Caco-2 (cell line): ENCODE measurements at places on chromosomes 3 and 15. TPM values are rescaled to one million over a fixed set of nuclear protein-coding genes. Genes with fewer than 3 reads are reported as not detected.

The RAD51 gene
- total RNA-seq = 37.8 and 47.0 TPM in 2 replicates

The HHLA2 gene
- 0.50 and 0.91 TPM in 2 replicates for total RNA-seq

The SNX22 gene
- 0.91 and 1.2 TPM in 2 replicates for total RNA-seq

The FEZF2 gene
- total RNA-seq = not detected in 2 replicates

The BLM gene
- total RNA-seq = 15.6 and 18.1 TPM in 2 replicates

The SQOR gene
- total RNA-seq = 5.0 and 7.5 TPM in 2 replicates

The CCDC13 gene
- total RNA-seq = 0.82 and 1.4 TPM in 2 replicates

The TIGIT gene
- total RNA-seq = not detected in 2 replicates

The ROPN1 gene
- total RNA-seq = not detected in 2 replicates

The GOLGA8G gene
- not detected in 2 replicates for total RNA-seq

The CLEC3B gene
- 1.1 TPM in 1 of 2 replicates, not detected in the other for total RNA-seq

GRCh38 chr3:140128217-140128616, 193.2 kb downstream of the CLSTN2 start:
- H3K27me3 ChIP-seq = no peaks in the 10 kb centered on the region; the same call in 1 of the 2 replicates
- DNase-seq = no peak
- no peak overlapping the region for H3K4me3 ChIP-seq
- H3K27ac ChIP-seq = no peak overlapping the region
- H3K4me1 ChIP-seq = no peaks in the 10 kb centered on the region
- no peaks in the 10 kb centered on the region for H3K36me3 ChIP-seq

- no peak for DNase-seq
- H3K4me1 ChIP-seq = no peaks in the 10 kb centered on the region
- H3K36me3 ChIP-seq = no peaks in the 10 kb centered on the region
- no peak overlapping the region for H3K4me3 ChIP-seq
- no peaks in the 10 kb centered on the region for H3K27me3 ChIP-seq
These were observed 85.9 kb downstream of the FAIM start for GRCh38 chr3:138694287-138695007.

GRCh38 chr3:101143012-101143411, 149.8 kb upstream of the ABI3BP start:
- DNase-seq = no peak
- H3K27me3 ChIP-seq = no peaks in the 10 kb centered on the region
- H3K4me1 ChIP-seq = peaks cover 21% of the 10 kb centered on the region

DNA sequence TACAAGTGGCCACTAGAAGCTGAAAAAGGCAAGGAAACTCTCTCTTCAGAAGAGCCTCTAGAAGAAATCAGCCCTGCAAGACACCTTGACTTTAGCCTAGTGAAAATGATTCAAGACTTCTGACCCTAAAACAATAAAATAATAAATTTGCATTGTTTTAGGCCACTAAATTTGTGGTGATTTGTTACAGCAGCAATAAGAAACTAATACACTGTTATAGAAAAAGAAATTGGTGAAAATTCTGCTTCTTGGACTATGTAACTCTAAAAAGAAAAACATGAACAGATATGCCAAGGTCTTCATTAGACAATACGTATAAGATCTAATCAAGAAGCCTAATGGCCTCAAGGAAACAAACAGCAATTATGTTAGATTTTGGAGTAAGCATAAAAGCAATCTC, 36.1 kb downstream of the EXD1 start:
- no peaks in the 10 kb centered on the region for H3K36me3 ChIP-seq
- no peak overlapping the region for H3K27ac ChIP-seq
- H3K4me3 ChIP-seq = no peak overlapping the region
- H3K27me3 ChIP-seq = no peaks in the 10 kb centered on the region
- no peak for DNase-seq

DNA sequence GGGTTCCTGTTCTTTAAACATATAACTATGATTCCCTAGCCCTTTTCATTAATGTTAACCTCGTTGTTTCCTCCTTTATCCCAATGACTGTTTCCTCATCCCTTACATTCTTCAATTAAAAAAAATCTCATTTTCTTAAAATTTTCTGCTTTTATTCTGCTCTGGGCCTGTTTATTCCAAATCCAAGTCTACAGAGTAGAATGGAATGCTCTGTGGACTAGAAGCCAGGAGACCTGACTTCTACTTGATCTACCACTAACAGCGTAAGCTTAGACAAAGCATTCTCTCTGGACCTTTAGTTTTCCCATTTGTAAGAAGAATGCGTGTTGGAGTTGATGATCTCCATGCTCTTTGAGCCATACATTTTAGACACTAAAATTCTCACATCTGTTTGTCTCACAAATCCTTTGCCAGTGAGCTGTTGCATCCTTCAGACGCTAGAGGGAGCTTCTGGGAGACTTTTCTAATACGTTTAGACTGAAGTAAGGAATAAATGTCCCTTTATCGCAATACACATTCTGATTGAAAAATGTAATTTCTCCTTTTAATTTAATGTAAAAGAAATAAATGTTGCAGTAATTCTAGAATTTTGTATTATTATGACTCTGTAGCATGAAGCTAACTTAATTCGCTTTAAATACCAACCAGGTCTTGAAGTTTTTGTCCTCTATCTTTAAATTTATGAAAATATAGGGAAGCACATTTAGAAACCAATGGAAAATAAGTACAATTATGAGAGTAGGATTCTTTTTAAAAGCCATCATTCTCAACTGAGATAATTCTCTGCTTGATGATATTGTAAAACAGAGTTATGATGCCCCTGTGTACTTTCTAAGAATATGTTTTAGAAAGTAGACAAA, 21.7 kb upstream of the GMNC start:
- no peaks in the 10 kb centered on the region for H3K27me3 ChIP-seq
- peak; percentile 57 for DNase-seq
- no peaks in the 10 kb centered on the region for H3K4me1 ChIP-seq
- no peak overlapping the region for H3K27ac ChIP-seq
- no peaks in the 10 kb centered on the region for H3K36me3 ChIP-seq

- H3K27me3 ChIP-seq = no peaks in the 10 kb centered on the region
- no peak overlapping the region for H3K4me3 ChIP-seq
- DNase-seq = no peak
- peaks cover 10% of the 10 kb centered on the region; the same call in 1 of the 2 replicates for H3K4me1 ChIP-seq
- H3K27ac ChIP-seq = no peak overlapping the region
These were observed 48.4 kb downstream of the SLC41A3 start for GRCh38 chr3:126035362-126036050.

DNA sequence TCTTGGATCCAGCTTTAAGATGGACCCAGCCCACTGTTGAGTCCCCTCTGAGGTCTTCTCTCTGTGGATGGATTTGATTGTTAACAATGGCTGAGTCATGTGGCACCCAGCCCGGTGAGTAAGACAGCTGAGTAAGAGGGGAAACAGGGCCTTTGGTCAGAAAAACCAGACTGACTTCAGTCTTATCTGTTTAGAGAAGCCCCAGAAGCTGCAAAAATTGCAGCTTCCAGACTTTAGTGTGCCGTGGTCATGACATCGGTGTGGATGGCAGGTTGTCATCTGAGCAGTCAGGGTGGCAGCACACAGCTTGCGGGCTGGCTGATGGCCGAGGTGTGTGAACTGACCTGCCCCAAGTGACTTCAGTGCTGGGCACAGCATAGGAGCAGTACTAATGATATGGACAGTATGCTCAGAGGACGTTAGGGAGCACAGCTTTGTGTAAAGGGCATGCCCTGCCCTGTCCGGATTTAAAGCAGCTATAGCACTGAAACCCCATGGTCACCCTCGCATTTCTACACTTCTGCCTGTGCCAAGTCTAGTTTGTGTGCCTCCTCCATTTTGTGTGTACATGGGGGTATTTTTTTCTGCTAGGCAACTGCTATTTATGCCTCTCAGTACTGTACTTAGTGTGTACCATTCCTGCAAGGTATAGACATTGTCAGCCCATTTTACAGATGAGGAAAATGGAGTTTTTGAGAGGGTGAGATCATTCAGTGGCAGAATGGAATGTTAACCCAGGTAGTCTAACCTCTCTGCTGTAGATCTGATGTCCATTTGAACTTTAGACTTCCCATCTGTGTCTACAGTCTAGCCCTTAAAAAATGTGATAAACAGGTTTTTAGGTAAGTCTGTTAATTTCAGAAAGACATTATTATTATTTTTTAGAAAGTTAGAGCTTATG, 44.4 kb downstream of the FLNB start:
- peak overlapping the region; percentile 82 for H3K27ac ChIP-seq
- no peaks in the 10 kb centered on the region for H3K27me3 ChIP-seq
- no peaks in the 10 kb centered on the region; the same call in none of the 2 replicates for H3K36me3 ChIP-seq
- peaks cover 82% of the 10 kb centered on the region for H3K4me1 ChIP-seq
- peak; percentile 44 for DNase-seq

GRCh38 chr3:197302696-197303341, 4.4 kb upstream of the DLG1 start:
- H3K27ac ChIP-seq = peak overlapping the region; percentile 38
- no peaks in the 10 kb centered on the region for H3K36me3 ChIP-seq
- peaks cover 39% of the 10 kb centered on the region for H3K4me1 ChIP-seq
- DNase-seq = no peak
- no peak overlapping the region for H3K4me3 ChIP-seq

DNA sequence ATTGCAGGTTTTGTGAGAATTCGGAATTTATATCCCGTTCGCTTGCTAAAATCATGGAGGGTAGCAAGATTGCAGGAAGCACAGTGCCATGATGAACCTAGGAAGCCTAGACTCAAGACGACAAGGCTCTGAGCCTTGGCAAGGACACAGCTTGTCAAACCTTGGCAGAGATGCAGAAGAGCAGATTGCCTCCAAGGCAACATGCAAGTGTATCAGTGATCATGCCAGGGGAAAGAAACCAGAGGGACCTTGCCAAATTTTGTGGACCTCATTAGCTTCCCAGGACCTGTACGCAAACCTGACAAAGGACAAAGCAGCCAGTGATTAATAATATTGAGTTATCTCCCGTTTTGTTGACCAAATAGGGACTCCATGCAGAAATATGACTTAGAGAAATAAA, 159.7 kb downstream of the GOLIM4 start:
- DNase-seq = no peak
- no peak overlapping the region for H3K27ac ChIP-seq

GRCh38 chr3:36957862-36958686, 13.2 kb upstream of the TRANK1 start:
- H3K36me3 ChIP-seq = no peaks in the 10 kb centered on the region
- peaks cover 25% of the 10 kb centered on the region for H3K4me1 ChIP-seq
- peak overlapping the region; percentile 4; the same call in 1 of the 2 replicates for H3K4me3 ChIP-seq
- H3K27me3 ChIP-seq = no peaks in the 10 kb centered on the region
- H3K27ac ChIP-seq = peak overlapping the region; percentile 91
- no peak for DNase-seq

DNA sequence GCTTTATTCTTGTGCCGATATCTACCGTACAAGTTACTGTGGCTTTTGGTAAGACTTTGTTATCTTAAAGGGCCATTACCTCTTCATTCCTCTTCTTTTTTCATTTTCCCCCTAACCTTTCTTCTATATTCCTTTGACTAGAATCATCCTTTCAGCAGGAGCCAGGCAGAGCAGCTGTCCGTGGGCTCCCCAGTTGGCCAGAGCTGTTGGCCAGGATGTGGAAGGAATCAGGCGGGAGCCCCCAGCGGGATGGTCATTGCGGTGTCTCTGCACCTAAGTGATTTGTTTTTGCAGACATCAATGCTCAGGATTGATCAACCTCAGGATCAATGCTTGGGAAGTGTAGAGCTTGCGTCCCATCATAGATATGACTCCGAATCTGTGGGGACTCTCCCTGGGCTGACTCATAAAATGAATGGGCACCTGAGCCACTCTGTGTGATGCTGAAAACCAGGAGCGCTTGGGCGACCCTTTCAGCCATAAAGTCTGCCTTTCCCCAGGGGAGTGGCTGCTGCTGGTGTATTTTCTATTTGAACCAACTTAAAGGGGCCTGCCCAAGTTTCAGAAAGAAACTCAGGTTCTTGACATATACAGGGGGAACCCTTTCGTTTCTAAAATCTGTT, 21.7 kb downstream of the APBA2 start:
- H3K36me3 ChIP-seq = no peaks in the 10 kb centered on the region
- H3K4me1 ChIP-seq = no peaks in the 10 kb centered on the region
- no peak for DNase-seq
- no peaks in the 10 kb centered on the region for H3K27me3 ChIP-seq
- no peak overlapping the region for H3K27ac ChIP-seq

DNA sequence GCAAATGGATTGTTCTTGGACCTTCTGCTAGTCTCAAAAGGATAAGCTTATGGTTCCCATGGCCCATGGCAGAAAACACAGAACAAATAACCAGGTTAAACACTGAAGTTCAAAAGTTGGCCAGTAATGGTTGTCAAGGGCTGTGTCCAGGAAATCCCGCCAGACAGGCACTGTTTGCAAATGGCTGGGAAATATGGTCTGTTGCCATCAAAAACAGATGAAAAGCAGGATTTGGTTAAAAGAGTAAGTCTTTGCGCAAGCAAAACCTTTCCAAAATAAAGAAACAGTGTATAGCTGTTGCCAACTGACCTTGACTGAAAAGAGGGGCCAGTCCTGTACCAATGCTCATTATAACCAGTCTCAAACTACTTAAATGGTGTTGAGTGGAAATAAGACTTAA, 58.6 kb downstream of the WWTR1 start:
- no peaks in the 10 kb centered on the region for H3K36me3 ChIP-seq
- no peak overlapping the region for H3K4me3 ChIP-seq
- no peaks in the 10 kb centered on the region for H3K27me3 ChIP-seq
- no peak overlapping the region for H3K27ac ChIP-seq
- no peak for DNase-seq

DNA sequence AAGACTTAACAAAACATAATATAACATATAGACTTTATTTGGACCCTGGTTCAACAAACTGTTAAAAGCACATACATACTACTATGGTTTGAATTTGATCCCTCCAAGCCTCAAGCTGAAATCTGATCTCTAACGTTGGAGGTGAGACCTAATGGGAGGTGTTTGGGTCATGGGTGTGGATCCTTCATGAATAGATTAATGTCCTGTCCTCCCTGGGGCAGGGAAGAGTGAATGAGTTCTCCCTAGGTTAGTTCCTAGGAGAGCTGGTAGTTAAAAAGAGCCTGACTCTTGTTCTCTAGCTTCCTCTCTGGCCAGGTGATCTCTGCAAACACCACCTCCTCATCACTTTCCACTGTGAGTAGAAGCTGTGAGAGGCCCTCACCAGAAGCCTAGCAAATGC, 36.4 kb downstream of the CLASP2 start:
- no peak overlapping the region for H3K4me3 ChIP-seq
- H3K27me3 ChIP-seq = no peaks in the 10 kb centered on the region
- H3K36me3 ChIP-seq = peaks cover 2% of the 10 kb centered on the region
- H3K4me1 ChIP-seq = no peaks in the 10 kb centered on the region
- H3K27ac ChIP-seq = no peak overlapping the region

GRCh38 chr3:194167480-194168282, 31.7 kb downstream of the HES1 start:
- no peak overlapping the region for H3K27ac ChIP-seq
- DNase-seq = no peak
- H3K27me3 ChIP-seq = no peaks in the 10 kb centered on the region
- H3K4me1 ChIP-seq = peaks cover 12% of the 10 kb centered on the region; the same call in 1 of the 2 replicates
